Placental pericyte (primary cell): ENCODE measurements at places on chromosomes 2 and 18. TPM values are rescaled to one million over a fixed set of nuclear protein-coding genes. Genes with fewer than 3 reads are reported as not detected.

LOXL3 gene
- total RNA-seq = 2.0 and 2.9 TPM in 2 replicates

POLR1A gene
- total RNA-seq = 22.5 and 47.2 TPM in 2 replicates

SERPINB3 gene
- not detected in 2 replicates for total RNA-seq

RPL37A gene
- total RNA-seq = 596 and 1,143 TPM in 2 replicates
